ENCODE measurements at places on chromosomes 12 and 14.
A peak's percentile ranks its signal among the peaks of the same experiment; 100 is the strongest.

DNA sequence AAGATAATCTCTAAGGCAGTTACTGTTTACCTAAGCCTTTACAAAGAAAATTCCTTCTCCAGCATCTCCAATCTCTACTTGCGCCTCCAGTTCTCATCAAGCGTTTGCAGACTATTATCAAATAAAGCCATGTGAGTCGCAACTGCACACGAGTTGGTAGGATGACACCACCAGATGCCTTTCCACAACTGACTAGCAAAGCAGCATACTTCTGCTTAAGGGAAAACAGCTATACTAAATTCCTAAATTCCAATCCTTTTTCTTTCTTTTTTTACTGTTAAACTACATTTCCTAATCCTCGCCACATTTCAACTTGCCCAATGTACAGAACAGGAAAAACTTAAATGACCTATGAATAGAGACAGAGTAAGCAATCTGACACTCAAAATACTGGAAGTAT, 166.7 kb downstream of the ITPR2 start:
- DNase-seq = no peak

DNA sequence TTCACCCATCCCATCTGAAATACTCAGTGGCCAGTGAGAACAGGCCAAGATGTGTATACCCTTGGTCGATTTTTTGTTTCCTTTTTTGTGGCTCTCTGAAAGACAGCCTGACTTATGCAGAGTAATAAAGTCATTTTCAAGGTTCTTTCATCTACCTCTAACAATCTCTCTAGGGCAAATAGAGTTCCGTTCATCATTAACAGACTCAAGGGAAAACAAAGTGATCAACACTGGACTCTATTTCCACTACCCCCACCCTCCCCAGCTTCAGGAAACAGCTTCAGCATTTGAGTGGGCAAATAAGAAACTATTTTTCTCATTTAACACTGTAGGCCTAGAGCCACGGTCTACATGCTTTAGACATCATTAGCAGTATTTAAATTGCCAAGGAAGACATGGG, 15.9 kb downstream of the PRKAB1 start:
- no peak for DNase-seq

- no peak for DNase-seq
Measured at GRCh38 chr14:43900173-43900655, 606.9 kb downstream of the FSCB start.

- no peak for DNase-seq
Measured at GRCh38 chr14:29458547-29458946, 469.1 kb downstream of the PRKD1 start.

DNA sequence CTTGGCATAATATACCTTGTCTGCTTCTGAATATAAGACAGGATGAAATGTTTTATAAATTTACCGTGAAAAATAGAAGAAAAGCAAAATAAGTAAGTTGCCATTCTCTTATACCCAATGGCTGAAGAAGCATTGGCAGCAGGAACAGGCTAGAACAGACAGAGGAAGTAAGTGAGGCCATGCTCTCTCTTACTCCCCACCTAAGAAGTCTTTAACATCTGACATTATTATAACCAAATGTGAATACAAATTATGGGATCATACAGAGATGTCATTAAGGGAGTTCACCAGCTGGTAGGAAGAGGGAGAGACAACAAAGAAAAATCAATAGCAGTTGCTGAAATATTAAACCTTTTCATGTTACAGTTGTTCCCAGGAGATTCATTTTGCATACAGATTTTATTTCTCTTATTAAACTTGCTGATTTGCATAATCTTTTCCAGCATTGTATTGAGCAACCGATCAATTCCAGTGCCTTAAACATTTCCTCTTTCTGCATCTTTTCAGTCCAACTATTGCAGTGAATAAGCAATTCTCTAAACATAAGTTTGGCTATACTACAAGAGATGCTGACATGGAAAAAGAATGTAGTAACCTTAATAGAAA, 270.6 kb downstream of the SLC6A15 start:
- DNase-seq = no peak

GRCh38 chr14:82084813-82085212, 551.2 kb upstream of the SEL1L start:
- no peak for DNase-seq

DNA sequence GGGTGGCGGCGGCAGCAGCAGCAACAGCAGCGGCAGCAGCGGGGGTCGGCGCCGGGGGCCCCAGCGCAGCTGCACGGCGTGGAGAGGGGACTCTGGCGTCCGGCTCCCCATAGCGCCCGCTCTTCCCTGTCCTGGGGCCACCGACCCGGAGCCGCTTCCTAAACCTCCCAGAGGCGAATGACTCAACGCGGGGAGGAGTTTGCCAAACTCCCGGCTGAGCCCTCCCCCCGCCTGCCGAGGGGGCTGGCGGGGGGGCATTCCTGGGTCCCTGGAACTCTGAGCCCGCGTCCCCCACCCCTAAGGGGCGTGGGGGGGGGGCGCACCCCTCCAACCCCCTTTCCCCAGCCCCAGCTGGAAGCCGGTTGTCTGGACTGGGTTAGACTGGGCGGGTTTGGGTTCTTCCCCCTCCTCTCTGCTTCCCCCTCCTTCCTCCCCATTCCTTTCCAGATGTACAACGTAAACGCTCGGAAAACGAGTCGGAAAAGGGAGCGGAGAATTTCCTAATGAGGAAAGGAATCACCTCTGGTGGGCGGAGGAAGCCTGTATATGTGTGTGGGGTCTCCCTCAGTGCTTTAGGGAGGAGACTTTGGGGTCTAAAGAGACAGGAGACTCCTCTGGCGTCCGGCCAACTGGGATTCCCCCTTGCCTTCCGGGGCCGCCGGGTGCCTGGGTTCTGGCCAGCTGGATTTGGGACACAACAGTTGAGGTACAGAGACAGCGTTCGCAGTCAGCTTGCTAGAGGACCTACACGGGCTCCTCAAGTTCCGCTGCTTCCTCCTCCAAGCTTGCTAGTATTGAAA, at the start of gene ITGA5:
Gene ITGA5 (minus strand): TSS at position 179 of the 800 bp plus-strand sequence. CDS start 68 bp downstream, at position 111.
- DNase-seq = no peak

DNA sequence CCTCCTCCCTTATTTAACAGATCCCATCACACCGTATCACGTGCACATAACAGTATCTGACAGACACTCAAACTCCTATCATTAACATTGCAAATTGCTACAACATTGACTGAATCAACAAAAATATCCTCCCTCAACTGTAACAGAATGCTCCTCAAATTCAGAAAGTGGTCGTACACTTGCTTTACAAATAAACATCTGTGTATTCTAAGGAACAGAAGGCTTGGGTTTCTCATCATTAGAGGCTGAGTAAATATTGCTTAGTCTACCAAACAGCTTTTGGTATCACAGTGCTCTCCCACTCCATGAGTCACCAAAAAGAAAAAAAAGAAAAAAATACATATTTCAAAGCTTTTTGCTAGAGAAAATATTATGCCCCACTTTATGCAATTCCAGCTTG, 23.9 kb downstream of the FERMT2 start:
- no peak for DNase-seq

DNA sequence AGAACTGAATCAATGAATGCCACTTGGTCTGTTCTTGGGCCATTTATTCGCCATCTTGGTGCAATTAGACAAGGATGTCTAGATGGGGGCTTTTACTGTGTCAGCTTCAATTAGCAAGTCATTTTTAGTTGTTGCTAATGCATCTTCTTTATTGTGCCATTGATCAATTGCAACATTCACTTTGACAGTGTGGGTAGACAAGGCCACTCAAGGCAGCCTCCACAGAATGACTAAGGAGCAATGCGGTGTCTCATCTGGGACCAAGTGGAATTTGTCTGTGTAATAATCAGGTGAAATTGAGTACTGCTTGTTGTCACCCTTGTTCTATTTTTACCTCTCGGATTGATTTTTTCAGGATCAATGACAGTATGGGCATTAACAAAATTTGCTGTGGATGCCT, 275.9 kb downstream of the CACNA1C start:
- no peak for DNase-seq

GRCh38 chr14:102262929-102263462, 42.0 kb downstream of the MOK start:
- DNase-seq = no peak

- DNase-seq = no peak
Measured at GRCh38 chr12:48696626-48697025, 14.6 kb upstream of the KANSL2 start.

GRCh38 chr12:89525305-89525823, 483 bp downstream of the POC1B start:
- peak; percentile 29 for DNase-seq

GRCh38 chr14:103545219-103545914, 16.4 kb downstream of the TRMT61A start:
- DNase-seq = no peak

DNA sequence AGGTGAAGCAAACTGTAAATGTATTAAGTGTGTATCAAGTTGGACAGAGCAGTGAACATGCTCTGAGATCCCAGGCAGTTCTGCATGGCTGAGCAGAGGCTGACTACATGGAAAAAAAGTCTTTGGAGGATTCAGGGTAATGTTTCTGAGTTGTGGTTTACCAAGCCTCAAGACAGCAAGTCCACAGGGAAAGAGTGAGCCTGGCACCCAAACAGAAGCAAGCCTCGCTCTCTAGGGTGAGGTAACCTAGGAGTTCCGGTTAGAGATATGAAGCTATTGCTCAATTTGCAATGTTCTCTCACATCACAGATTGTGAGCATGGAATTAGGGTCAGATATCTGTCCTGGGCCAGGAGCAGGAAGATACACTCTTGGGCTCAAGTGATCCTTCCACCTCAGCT, 158.6 kb downstream of the MON2 start:
- no peak for DNase-seq

DNA sequence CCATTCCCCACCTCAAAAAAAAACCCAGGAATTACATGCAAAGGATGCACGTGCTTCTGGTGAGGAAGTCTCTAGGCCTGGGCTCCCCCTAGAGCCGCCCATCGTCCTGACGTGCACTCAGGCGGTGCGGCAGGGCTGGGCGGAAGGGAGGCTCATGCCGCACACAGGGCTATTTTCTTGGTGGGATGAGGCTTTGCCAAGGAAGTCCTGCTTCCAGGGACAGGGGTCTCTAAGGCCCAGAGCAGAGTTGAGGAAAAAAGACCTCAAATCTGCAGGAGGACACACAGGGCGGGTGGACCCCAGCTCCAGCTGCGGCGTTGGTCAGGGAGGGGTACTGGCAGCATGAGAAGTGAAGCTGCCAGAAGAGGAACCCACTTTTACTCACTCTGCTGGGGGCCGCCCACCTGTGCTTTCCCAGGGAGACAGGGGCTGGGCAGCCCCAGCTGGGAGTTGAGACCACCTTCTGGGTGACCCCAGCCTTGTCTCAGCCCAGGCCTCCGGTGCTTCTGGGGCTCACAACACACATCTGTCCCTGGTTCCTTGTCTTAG, 4.2 kb downstream of the RHOF start:
- no peak for DNase-seq

GRCh38 chr14:103315351-103315911, 18.6 kb upstream of the EIF5 start:
- DNase-seq = no peak

- DNase-seq = no peak
Measured at GRCh38 chr12:67624355-67624754, 24.2 kb upstream of the DYRK2 start.

DNA sequence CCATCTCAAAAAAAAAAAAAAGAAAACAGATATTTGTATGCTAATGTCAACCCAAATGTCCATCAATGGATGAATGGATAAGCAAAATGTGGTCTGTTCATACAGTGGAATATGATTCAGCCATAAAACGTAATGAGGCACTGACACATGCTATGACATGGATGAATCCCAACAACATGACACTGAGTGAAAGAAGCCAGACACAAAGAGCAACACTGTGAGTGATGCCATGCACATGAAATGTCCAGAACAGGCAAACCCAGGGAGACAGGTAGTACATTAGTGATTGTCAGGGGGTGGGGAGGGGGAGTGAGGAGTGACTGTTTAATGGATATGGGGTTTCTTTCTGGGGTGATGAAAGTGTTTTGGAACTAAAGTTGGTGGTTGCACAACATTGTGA, 50.2 kb downstream of the ARL6IP4 start:
- no peak for DNase-seq

DNA sequence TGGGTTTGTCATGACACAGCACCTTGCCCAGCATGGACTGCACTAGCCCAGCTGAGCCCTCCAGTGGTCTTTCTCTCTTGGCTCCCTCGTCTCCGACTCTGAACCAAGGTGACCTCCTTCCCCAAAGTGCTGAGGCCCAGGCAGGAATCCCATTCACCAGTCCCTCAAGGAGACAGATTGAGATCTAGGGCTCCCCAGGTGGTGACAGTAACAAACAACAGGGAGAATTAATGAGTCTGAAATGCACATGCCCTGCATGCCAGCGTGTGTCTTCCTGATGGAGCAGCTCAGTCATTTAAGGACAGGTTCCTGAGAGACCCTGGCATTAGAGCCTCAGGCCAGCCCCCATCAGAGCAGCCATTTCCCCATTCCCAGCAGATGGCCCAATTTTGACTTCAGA, 51.4 kb upstream of the OAS1 start:
- DNase-seq = no peak

- DNase-seq = no peak
Measured at GRCh38 chr12:47024463-47024862, 55.0 kb upstream of the PCED1B start.

DNA sequence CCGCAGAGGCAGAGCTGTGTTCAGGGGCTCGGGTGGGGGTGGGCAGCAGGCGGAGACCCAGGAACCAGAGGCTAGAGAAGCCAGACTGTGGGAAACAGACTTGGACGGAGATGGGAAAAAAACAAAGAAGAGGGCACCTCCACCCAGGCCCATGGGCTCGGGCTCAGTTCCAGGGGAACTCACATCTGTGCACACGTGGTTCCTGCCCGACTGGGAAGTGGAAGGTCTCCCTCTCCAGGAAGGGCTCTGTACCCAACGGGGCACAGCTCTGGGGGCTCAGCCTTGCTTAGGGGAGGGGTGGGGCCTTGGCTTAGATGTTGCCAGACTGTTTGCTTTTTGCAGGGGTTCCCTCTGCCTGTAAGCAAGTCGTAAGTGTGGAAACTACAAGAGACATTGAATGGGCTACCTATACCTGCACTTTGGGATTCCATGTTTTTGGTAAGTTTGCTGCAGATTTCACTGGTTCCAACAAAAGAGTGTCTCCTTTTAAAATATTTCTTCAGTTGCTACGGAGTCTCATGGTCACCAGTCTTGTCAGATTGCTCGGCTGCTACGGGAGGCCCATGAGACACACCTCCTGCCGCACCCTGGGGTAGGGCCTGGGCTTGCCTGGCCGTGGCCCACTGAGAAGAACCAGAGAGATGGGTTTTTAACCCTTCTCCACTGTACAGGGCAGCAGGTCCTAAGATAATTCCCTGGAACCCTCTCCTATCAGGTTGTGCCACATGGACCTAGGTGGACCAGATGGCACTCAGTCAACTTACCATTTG, 127.6 kb upstream of the EVL start:
- DNase-seq = no peak

GRCh38 chr12:32548691-32549281, 130.3 kb upstream of the DNM1L start:
- DNase-seq = no peak

GRCh38 chr12:94536040-94536965, 76.6 kb upstream of the CEP83 start:
- DNase-seq = no peak

DNA sequence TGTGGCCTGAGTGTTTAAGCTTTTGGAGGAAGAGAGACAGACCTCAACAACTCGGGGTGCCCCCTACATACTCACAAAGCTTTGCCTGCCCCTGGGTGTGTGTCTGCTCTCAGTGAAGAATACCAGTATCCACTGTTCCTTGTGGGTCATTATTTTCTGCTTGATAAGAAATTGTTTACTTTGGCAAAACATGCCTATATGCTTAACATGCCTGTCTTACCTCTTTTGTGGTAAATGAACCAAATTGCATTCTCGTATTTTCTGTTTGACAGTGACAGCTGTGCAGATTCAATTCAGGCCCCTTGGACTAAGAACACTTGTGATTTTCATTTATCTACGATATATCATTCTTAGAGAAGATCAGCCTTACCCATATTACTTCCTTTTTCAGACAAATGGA, 50.6 kb upstream of the REP15 start:
- DNase-seq = no peak
